ENCODE measurements at places on chromosomes 7 and 10.

GRCh38 chr7:137980308-137980707 lies 21.6 kb downstream of the CREB3L2 start:
- DNase-seq: no peak

DNA sequence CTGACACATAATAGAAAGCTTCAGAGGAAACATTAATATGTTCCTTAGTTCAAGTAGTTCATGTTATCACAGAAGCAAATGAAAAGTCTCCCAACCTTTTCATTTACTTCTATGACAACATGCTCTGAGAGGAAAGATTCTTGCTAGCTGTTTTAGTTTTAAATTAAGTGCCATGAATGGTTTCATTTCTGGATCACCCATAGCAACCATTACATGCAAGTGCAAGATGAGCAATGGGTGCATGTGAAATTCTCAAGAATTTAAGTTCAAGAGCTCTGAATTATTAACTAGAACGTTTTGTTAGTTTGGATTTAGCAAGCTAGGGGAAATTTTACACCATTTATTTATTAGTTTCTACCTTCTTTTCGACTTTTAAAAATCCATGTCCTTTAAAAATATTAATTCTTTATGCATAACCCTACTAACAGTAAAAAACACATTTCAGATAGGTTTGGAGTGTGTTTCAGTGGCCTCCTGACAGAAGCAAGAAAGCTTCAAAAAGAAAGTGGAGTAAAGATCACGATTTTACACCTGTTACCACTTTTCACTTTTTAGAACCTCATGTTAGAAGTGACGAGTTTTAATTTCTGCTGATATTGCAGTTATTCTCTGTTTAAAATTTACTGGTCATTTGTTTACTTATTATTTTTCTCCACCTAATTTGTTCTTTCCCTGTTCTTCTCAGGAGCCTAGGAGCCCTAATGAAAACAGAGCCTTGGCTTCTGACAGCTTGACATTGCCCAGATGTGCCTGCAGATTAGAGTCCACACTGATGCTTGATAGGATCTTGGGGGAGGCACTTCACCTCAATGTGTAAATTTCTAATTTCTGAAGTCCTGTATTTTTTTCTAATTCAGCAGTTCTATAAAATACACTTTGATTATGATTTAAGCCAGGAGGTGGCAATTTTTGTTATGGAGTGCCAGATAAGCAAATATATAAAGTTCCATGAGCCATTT lies 995.3 kb upstream of the PHF14 start:
- no peak for DNase-seq

- DNase-seq: peak; percentile 26
Observed at GRCh38 chr7:29243910-29244655, 49.5 kb downstream of the CHN2 start.

- no peak for DNase-seq
Observed at GRCh38 chr7:34825221-34825620, 167.2 kb downstream of the NPSR1 start.

- DNase-seq: no peak
Observed at GRCh38 chr10:64209561-64209960, 688.4 kb downstream of the REEP3 start.

GRCh38 chr10:68666280-68666760 lies 54.7 kb upstream of the CCAR1 start:
- DNase-seq: no peak

DNA sequence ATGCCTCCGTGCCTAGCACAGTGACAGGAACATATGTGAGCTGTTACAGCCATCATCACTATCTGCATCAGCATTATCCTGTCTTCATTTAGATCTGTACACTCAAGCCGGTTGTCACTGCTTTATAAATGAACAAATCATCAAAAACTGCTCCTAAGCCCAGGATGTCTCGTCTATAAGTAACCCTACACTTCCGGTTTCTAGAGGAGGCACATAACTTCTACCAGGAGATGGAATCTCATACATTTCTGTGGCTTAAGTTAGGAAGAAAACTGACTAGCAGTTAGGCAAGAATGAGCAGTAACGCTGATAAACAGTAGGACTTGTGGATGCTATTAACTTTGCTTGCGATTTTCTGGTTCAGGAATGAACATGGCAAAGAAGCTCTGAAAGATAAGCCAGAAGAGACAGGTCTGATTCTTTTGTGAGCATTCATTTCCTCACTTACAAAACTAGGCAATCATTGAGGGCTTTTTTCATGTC lies 1199.2 kb downstream of the SORCS3 start:
- no peak for DNase-seq

- DNase-seq: no peak
Observed at GRCh38 chr7:44461387-44461786, 29.1 kb downstream of the NUDCD3 start.

- no peak for DNase-seq
Observed at GRCh38 chr10:88262591-88263234, 320.4 kb downstream of the RNLS start.

DNA sequence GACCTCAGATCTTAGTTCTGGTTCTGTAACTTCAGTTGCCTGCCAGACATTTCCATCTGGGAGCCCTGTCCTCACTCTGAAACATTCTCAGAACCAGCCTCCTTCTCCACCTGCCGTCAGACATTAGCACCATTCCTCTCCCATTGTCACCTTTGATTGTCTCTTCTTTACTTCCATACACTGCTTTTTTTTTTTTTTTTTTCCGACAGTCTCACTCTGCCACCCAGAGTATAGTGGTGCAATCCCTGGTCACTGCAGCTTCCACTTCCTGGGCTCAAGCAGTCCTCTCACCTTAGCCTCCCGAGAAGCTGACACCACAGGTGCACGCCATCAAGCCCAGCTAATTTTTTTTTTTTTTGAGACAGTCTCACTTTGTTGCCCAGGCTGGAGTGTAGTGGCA lies 21.1 kb upstream of the HIPK2 start:
- DNase-seq: no peak

DNA sequence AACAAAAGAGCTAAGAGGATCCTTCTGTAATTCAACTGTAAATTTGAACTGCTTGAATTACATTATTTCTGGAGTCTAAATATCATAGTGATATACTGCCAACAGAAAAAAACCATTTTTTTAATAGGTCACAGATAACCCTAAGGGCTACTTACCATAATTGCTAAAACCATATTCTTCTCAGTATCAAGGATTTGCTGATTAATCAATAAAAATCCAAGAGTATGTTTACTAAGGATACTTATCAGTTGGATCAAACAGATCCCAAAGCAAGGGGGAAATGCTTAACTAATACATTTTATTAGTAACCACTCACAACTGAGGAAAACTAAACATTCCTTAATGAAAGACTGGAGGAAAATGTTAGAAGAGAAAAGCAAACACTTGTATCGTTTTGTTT lies 166.0 kb downstream of the PIP4K2A start:
- DNase-seq: no peak

DNA sequence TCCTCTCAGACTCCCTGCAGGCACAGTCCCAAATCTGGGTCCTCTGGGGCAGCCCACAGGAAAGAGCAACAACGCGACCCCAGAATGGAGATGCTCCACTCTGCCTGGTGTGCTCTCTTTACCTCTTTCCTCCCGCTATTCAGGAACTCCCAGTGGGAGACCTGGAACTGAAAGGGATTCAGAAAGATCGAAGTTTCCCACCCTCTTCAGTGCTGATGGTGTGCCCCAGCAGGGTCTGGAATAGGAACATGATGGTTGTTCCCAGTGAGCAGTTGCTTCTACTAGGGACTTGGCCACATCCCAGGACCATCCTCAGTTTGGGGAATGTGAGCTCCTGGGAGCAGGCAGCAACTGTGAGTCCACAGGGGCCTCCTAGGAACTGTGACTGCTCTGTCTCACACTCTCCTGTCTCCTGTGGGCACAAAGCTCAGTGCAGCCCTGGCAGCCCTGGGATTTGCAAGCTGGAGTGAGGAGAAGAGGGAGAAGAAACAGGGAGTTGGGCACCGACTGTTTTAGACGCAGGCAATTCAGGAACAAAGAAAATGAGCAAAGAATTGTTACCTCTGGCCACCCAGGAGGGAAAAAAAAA lies 17.9 kb downstream of the OR6V1 start:
- no peak for DNase-seq

- no peak for DNase-seq
Observed at GRCh38 chr7:139727151-139727705, 50.6 kb downstream of the HIPK2 start.

DNA sequence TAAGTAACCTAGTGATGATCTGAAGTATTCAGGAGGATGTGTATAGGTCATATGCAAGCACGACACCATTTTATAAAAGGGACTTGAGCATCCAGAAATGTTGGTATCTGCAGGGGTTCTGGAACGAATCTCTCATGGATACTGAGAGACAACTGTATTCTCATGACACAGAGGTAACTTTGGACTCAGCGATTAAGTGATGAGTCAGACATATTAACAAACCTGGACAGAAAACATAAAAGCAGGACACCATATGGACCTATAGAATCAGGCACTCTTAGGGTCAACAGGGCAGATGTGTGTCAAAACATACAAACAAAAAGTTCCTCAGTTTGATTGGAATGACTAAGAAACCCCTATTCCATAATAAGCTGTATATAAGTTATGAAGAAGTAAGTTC lies 248.1 kb downstream of the ANKRD7 start:
- DNase-seq: no peak

- no peak for DNase-seq
Observed at GRCh38 chr10:118272767-118273166, 69.4 kb downstream of the FAM204A start.

DNA sequence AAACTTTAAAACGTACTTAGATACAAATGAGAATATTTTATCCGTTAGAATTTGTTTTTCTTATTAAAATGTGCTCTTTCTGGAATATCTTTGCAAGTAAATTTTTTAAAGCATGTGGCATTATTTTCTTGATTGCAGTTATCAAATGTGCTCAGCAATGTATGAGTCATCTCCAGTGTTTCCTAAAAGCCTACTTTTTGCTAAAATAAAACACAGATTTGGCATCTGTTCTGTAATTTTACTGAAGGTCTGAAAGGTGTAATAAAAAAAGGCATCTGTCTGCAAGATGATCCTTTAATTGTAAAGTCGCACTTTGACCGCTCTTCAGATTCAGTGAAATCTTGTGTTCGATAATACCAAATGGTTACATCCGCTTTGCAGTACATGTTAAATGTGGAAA lies 3.4 kb downstream of the GNAT3 start:
- DNase-seq: no peak

DNA sequence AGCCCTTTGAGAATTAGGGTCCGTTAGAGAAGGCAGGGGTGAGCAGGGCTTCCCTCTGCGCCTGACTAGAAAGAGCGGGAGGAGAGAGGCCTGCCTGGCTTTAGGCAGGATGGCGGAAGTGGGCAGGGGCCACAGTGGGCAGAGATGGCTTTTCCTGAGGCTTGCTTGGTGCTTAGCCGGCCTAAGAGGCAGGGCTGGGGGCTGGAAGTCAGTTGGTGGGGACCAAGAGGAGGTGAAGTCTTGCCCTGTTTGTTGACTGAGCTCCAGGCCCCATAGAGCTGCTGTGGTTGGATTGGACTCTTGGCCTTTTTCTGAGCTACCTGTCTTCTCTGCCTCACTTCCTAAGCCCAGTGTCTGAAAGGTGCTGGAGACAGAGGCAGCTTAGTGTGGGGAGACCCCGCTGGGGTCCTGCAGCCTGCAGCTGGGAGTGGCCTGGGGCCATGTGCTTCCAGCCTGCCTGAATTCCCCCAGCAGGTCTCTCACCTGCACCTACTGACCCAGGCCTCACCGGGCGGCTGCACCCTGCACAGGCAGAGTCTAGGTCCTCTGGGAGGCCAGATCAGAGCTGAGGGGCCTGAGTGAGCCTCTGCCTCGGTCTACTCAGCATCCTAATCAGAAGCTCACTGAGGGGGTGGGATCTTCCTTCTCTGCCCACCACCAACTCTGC lies 4.8 kb downstream of the FAM241B start:
- no peak for DNase-seq

DNA sequence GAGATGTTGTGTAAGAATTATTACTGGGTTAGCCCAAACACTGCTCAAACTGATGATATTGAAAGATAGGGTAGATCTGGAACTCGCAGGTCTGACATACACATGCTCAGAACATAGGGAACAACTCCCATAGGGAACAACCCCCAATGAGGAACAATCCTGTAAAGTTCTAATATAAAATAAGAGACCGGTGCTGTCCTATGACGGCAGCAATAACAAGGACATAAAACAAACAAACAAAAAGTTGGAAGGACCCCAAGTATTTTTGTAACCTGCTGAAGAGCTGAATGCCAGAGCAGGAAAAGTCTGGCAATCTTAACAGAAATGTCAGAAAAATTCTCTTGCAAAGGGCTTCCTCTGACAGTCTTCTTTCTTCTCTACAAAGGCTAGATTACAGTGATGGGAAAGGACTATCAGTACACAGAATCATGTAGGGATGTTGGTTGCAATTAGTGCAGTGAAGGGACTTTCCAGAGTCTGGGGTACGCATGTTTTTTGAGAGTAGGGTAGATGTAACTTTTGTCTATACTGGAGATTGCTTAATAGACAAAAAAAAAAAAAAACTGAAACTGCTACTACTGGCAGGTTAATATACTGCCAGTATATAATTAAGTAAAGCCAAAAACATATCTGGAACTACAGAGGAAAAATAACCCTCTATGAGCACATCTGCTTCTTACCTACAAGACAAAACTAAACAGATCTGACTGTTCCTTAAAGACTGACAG lies 35.5 kb downstream of the IDE start:
- no peak for DNase-seq

DNA sequence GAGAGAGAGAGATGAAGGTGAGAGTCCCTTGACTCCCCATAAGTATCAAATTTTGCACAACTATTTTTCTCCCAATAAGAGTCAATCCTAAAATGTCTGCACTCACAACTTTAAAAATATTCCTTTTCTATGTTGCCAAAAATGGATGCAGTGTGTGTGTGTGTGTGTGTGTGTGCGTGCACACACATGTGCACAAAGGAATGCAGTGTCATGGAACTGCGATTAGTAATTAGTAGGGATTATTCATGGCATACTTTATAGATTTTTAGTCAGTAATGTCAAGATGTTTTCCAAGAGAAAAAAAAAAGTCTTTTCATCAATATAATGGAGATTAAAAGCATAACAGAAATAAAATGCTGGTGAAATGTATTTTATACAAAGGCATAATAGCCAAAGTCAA lies 179.1 kb upstream of the LRRTM3 start:
- no peak for DNase-seq

DNA sequence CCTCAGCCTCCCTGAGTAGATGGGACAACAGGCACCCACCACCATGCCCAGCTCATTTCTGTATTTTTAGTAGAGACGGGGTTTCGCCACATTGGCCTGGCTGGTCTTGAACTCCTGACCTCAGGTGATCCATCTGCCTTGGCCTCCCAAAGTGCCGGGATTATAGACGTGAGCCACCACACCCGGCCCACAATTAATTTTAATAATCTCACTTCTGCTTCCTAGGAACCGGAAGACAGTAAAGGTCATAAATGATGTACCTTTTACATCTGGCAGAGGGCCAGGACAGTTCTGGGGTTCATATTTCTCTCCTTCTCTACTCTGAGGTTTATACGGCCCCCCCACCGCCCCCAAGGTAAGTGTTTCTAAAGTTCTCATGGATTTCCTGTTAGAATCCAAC lies 31.2 kb upstream of the AOAH start:
- DNase-seq: no peak

DNA sequence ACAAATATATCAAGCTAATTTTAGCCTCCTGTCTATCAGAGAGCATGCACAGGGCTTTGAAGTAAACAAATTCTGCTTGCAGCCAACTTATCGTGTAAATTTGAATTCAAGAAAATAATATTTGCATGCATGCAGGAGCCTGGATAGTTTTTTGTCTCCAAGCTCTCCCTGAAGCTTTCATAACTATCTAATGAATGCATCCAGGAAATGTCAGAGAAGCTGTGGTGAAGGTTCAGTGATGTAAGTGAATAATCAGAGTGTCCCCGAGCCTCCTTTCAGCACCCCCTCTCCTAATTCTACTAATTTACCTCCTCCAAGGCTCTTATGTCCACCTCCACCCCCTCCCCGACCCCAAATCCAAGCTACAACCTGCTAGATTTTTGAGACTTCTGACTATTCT lies 172.0 kb upstream of the ZNF32 start:
- DNase-seq: no peak

All from activated CD4-positive, alpha-beta T cell treated with anti-CD3 and anti-CD28 coated beads for 24 hours (primary cell).